ENCODE measurements at places on chromosomes 3 and 15.

- DNase-seq, result no peak
Measured at GRCh38 chr3:129491794-129492193, 36.6 kb upstream of the RHO start.

DNA sequence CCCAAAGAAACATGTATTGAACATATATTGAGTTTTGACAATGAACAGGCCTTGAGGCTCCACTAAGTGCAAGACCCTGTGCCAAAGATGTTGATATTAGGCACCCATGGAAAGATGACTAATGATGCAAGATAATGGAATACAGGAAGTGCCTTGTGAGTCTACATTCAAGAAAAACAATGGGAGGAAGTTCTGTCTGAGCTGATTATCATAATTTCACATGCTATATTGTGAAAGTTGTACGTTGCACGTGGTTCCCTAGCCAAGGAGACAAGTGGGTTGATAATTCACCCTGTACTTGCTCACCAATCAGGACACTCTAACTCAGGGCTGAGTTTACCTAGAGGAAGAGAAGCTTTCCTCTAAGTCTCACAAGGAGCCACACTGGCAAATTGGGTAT, 186.9 kb upstream of the STAC start:
- peak; percentile 96 for DNase-seq

DNA sequence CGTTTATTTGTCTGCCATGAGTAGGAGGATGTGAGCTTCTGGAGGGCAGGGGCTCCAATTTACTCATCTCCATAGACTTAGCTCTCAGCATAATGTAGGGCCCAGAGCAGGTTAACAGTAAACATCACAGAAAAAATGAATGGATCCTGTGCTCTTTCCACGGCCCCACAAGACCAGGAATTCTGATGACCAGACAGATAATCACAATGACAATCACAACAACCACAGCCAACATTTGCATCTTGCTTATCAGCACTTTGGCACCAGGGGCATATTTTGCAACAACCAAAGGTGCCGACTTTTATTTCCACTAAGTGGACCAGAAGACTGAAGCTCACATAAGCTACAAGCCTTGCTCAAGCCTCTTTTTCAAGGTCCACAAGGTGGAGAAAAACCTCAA, 68.9 kb upstream of the ANKRD34C start:
- DNase-seq, result no peak

DNA sequence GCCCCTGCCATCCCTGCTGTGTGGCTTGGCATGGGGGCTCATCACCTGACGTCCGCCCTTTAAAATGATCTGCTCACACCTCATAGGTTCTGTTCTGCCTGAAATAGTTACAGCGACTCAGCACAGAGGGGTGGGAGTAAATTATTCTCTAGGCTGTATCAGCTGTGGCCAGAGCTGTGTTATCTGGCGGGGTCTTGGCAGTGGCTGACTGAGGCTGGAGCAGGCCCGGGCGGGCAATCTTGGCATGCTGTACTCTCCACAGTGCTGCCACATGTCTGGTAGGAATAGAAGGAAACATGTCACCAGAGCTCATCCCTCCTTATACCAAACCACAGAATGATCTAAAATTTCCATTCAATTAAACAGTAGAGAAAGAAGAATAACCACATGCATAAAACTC, 499.9 kb upstream of the LMCD1 start:
- no peak for DNase-seq

- peak; percentile 78 for DNase-seq
Measured at GRCh38 chr15:95559875-95560394, 770.6 kb upstream of the NR2F2 start.

- DNase-seq, result no peak
Measured at GRCh38 chr3:2851835-2852234, 258.3 kb downstream of the IL5RA start.

DNA sequence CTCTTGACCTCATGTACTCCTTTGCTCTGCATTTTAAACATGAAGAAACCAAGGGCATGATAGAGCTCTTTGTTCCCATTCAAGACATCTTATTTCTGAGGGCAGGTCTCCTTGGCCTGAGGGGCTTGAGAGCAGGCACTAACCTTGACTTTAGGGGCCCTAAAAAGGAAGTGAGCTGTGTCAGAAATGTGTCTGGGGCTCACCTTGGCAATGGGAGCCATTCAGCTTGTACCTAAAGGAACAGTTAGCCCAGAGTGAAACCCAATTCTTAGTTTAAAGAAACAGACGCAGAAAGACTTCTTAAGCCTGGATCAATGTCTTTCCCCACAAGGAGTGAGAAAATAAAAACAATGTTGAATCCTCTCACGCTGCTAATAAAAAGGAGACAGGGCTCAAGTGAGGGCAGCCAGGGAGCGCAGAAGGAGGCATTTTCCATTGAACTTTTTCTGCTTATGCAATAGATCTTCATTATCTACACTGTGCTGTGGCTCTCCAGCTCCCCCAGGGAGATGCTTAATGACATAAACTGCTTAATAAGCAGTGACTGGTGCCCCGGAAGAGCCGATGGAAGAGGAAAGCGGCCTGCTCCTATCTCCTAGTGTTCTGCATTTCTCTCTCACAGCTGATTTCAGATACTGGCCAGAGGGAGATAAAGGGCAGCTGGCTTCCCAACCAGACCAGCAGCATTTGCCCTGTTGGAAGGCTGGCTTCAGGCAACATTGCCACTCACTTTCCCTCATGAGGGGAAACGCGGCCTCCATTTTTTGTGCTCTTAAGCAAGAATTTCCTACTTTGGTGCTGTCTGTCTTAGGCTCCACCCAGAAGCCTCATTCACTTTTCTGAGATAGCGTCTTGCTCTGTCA, 152.0 kb downstream of the OPA1 start:
- no peak for DNase-seq

DNA sequence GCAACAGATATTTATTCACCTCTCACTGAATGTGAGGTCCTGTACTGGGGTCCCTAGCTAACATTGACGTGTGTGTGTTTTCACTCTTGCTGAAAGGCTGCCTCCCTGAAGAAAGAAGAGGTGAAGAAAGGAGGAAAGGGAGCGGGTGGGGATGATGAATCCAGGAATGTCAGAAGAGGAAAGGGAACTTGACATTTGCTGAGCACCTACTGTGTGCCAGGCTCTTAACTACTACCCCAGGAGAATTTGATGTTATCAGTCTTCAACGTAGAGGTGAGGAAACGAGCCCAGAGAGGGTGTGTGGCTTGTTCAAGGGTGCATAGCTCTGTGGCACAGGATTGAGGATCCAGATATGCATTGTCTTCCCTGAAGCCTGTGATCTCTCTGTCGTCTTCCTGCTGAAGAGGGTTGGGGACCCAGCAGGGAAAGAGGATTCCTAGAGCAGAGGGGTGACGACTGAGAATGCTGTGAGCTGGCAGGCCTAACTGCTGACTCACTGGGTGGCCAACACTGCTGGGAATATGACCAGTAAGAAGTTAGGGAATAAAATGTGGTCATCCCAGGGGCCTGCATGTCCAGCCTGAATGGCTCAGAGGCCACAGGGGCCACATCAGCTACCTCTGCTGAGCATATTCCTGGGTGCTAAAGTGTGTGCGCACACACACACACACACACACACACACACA, 6.6 kb upstream of the ATP2B2 start:
- DNase-seq, result no peak

DNA sequence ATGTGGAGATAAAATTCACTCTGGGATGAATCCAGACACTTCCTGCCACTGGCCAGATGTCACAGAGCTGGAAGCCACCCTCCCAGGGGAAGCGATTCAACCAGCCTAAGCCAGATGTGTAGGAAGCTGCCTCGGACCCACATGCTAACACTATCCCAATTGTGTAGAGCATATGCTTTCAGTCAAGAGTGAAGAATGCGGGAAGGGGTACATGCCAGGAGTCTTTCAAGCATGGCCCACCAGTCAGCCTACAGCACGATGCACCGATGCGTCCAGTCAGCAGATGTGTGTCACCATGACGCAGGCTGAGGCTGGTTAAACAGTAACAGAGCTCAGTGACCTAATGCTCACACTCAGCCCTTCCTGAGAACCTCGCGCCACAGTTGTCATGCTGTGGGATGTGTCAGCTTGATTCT, 38.8 kb upstream of the BNC1 start:
- no peak for DNase-seq

DNA sequence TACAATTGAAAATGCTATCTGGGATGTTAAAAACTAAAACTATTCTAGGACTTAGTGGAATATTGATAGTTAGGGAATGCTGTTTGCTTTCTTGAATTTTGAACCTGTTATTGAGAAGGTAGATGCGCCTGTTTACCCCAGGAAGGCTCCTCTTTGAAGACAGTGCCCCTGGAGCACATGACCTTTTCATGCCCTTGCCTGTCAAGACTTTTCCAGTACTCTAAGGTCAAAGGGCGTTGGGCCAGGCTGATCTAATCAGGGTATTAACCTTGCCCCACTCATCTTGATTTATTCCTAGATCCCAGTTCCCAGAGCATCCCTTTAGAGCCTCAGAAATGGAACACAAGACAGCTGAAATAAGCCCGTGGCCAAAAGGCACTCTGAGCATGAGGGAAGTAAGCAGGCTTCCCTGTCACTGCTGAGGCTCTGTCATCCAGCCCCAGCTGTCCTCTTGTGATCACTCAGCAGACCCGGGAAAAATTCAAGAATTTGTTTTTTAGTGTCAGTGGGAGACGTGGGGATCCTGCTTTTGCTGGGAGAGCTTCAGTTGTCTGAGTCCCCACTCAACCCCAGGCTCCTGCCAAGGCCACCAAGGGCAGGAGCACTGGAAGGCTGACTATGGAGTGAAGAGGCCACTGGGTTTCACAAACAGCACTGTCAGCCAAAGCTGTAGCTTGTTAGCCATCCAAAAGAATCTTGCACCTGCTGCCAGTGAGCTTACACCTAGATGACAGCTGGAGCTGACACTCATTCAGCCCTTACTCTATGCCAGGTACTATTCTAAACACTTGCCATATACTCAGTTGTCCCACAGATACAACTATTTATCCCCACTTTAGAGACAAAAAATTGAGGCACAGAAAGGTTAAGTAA, 169.0 kb downstream of the PGPEP1L start:
- DNase-seq, result no peak

- peak; percentile 60 for DNase-seq
Measured at GRCh38 chr3:14256046-14256445, 77.4 kb downstream of the LSM3 start.

- no peak for DNase-seq
Measured at GRCh38 chr3:115322901-115323300, 175.8 kb upstream of the ZBTB20 start.

DNA sequence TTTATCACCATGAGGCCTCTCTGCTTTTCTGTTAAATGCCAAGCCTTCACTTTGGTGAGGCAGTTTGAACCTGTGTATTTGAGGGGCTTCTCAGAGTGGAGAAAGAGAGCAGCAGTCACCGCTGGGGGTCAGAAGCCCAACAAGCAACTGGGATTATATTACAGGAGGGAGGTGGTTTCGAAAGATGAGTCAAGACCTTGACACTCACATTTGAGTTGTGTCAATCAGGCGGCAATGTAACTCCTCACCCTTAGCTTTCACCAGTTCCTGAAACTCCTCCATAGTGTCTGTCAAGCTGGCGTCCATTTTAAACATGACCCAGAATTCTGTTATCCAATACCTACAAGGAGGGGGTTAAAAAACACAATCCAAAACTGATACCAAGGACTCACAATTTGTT, 46.5 kb downstream of the RASGRP1 start:
- DNase-seq, result no peak

DNA sequence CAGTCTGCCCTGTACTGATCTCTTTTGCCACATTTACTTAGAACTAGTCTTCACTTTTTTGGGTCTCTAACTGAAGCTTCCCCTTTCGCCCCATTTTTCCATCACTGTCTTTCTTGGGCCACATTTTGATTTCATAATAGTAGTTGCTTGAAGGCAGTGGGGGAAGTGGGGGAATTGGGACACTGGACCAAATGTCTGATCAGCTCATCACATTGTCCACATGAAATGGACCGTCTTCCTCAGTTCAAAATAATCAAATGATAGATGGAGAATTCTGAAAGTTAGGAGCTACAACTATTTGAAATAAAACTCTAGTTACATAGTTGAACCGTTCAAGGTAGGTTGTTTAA, 747 bp downstream of the PDCD6IP start:
- DNase-seq, result no peak

GRCh38 chr15:91919014-91919534, 65.6 kb downstream of the SLCO3A1 start:
- no peak for DNase-seq

- no peak for DNase-seq
Measured at GRCh38 chr3:126329927-126330725, 27.1 kb downstream of the KLF15 start.

DNA sequence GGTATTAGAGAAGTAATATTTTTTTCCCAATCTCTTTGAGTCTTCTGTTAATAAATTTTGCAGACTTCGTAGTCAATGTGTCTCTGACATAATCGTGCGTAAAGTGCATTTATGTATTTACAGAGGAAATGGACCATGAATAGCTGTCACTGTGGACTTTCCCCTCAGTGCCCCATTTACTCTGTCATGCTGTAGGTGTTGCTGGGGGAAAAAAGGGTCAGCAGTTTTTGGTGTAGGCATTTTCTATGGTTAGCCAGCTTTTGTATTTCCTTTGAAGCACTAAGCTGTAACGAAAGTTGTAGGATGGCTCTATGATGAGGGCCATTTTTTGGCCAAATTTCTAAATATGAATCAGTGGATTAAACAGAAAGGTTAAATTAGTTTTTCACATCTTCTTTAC, 598.4 kb downstream of the FGF12 start:
- DNase-seq, result no peak

DNA sequence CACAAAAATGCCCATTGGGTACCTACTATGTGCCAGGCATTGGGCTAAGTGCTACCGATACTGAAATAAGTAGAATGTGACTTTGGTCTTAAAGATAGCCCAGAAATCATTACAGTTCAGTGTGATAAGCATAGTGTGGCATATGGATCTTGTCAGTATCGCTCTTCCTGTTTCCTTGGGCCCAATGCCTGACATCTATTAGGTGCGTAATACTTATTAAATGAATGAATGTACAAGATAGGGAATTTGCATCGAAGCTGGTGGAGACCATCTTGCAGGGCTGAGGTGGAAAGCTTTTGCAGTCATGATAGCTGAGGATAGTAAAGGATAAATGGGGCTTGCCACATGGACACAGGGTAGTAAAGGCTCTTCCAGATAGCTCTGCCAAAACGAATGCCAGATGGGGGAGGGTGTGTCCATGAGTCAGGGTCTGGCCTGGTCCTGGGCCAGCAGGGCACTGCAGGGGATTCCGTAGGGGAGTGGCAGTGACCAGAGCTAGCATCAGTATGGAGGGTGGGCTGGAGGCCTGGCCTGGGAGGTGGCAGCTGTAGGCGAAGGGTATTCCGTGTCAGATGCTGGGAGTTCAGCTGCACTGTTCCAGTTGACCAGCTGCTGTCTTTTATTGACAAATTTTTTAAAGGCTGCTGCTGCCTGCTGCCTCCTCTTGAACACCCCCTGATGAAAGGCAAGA, 23.5 kb downstream of the TSEN2 start:
- peak; percentile 54 for DNase-seq

DNA sequence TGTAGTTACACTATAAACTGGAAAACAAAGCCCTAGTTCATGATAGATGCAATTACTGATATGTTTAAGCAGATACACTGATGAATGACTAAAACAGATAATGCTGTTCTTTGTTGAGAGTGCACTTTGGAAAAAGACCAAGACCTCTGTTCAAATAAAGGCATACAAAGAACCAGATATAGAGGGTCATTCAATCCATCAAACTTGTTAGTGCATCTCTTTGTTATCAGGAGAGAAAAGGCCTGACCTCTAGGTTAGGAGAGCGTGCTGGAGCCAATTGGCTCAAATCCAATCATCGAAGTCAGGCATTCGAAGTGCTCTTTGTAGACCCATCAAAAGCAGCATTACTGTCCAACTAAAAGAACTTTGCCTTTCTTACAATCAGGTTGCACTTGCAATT, 124.2 kb downstream of the TFG start:
- no peak for DNase-seq

All from dermis blood vessel endothelial cell (primary cell).